ENCODE measurements at places on chromosomes 1 and 21.

DNA sequence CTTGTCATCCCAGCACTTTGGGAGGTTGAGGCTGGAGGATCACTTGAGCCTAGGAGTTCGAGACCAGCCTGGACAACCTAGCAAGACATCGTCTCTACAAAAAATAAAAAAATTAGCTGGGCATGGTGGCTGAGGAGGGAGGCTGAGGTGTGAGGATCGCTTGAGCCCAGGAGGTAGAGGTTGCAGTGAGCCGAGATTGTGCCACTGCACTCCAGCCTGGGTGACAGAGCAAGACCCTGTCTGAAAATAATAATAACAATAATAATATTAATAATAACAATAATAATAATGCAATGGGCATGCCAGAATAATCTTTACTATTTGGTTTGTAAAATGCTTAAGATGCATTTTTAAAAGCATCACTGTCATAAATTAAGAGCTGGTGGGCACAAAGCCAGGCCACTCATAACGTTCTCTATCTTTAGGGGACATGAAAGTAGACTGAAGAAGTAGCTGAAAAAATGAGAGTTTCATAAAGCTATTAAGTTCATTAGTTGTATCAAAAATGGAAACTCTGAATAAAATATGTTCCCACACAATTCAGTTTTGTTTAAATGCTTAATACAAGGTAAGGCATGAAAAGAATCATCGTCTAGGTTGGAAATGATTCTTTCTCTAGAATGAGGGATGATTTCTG, 51.6 kb upstream of the ITPKB start:
- DNase-seq: no peak

GRCh38 chr21:28106370-28106890, 886.2 kb downstream of the LTN1 start:
- no peak for DNase-seq

DNA sequence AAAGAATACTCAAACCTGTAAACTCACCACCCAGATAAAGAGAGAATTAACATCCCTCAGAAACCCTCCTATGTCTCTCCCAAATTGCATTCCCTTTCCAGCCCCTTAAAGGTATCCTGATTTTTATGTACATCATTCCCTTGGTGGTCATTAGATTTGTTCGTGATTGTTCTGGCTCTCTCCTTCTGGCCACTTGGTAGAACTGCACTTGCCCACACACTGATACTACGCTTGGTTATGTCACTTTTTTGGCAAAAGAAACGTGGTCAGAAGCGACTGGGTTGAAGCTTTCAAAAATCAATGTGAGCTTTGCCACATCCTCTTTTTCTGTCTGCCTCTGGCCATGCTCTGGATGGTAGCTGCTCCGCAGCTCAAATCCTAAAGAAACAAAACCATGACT, 76.3 kb downstream of the KRTAP19-8 start:
- DNase-seq: no peak

DNA sequence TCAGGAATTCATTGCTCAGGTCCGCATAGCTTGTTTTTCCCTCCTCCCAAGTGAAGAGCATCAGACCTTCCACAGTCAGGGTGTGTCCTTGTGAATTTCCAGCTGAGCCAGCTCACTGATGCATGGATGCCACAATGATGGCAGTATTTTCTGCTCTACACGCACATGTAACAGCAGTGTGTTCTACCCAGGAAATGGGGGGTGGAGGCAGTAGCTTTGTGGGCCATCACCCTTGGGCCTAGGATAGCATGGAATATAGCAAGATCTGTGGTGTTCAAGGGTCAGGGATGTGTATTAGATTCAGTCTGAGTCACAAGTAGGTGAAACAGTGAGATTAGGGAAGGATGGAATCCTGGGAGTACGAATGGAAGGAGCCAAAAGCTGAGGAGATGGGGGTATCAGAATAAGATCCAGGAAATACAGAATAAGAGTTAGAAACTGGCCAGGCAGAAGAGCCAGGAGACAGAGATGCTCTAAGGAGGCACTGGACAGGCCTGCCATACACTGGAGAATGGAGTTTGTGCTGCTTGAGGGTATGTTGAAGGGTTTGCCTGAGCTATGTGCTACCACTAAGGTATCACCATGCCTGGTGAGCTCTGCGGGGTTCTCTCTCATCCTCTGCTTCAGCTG, 90.6 kb upstream of the CNIH3 start:
- DNase-seq: no peak

- no peak for DNase-seq
Observed at GRCh38 chr1:240646571-240647240, 34.8 kb upstream of the GREM2 start.

DNA sequence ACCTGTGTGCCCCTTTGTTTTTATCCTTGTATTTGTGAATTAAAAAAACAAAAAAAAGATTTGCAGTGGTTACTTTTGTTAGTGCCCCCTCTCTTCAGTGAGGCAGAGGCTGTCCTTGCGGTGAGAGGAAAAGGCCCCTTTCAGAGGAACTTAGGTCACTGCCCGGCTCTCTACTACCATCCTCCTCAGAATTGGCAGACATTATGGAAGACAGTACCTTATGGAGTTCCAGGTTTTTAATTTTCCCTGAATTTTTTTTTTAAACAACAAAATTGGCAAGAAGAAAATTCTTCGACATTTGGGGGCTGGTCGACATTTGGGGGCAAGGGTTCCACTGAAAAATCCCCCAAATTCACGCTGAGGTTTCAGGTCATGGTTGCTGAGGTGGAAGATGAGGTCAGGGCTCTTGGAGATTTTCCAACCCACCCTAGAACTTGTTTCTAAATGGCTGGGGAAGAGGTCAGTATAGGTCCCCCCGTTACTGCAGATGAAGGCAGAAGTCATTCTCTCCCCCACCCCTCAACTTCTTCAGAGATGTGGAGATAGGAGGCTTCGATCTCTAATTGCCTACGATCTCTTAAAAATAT, 5.3 kb downstream of the RXFP4 start:
- DNase-seq: no peak

All from CD8-positive, alpha-beta T cell (primary cell).